ENCODE measurements at places on chromosomes 2 and 18.

GRCh38 chr2:65549257-65549627 is 116.8 kb upstream of the SPRED2 start:
- DNase-seq = no peak

GRCh38 chr2:27792759-27793158 is 21.2 kb downstream of the MRPL33 start:
- DNase-seq = no peak

DNA sequence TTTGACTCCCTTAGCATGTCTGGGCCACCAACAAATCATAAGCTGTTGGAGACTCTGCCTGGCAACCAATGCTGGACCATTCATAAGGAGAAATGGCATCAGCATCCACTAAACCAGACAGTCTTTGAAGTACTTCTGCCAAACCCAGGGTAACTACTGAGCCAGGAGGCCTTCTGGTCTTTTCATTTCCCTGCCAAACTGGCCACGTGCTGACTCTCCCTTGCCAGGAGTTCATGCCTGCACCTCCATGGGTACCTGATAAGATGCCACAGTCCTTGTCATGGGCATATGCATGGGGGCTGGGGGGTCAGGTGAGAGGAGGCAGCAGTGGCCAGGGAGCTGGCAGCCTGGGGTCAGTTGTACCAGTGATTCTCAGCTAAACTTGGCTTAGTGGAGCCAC is 34.2 kb upstream of the DAPL1 start:
- DNase-seq = no peak

DNA sequence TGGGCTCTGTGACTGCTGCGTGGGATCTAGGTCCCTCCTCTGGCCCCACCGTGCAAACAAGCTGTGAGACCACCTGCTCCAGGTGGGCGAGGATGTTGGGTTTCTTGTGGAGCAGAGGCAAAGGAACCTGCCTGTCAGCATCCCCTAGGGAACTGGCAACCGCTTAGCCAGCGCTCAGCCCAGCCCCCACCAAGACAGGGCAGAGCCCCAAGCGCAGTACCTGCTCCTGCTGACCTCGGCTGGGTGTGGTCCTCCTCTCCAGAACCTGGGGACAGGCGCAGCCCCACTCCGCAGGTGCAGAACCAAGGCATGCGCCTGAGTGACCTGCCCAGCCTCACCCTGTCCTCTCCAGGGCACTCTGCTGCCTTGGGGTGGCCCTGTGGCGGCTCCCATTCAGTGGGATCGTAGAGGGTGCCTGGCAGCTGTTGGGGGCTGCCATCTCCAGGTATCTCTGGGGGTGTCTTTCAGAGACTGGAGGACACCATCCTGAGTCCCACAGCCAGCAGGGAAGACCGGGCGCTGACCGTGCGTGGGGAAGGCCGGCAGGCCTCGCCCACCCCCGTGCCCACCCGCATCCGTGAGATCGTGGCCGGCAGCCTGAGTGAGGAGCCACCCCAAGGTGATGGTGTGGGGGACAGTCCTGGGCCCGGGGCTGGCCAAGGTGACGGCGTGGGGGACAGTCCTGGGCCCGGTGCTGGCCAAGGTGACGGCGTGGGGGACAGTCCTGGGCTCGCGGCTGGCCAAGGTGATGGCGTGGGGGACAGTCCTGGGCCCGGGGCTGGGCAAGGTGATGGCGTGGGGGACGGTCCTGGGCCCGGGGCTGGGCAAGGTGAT is 12.3 kb downstream of the CROCC2 start:
- no peak for DNase-seq

GRCh38 chr18:58671111-58671631 is at the start of gene MALT1:
Gene MALT1 (plus strand): TSS chr18:58671465. CDS start chr18:58671644, 179 bp downstream.
- peak; percentile 95 for DNase-seq

DNA sequence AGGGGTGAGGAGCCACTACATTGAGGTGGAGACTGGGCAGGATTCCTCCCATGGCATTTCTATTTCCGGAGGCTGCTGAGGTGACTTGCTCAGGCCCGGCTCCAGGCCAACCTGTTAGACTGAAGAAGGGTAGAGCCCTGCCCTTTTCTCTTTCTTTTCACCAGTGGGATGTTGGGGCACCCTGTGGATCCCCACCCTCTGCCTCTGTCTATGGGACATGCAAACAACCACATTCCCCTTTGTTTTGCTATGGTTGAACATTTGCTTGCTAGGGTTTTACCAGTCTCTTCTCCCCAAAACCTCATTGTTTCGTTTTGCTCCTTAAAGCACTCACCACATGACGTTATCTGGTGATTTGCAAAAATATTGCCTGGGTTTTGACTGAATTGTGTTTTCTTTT is 183.3 kb downstream of the ARL4C start:
- DNase-seq = no peak

GRCh38 chr2:8627019-8627691 is 54.7 kb upstream of the ID2 start:
- no peak for DNase-seq

- DNase-seq = no peak
Observed at GRCh38 chr18:25494888-25495287, 142.9 kb upstream of the ZNF521 start.

GRCh38 chr2:112924821-112925220 is 13.9 kb downstream of the IL37 start:
- DNase-seq = no peak

DNA sequence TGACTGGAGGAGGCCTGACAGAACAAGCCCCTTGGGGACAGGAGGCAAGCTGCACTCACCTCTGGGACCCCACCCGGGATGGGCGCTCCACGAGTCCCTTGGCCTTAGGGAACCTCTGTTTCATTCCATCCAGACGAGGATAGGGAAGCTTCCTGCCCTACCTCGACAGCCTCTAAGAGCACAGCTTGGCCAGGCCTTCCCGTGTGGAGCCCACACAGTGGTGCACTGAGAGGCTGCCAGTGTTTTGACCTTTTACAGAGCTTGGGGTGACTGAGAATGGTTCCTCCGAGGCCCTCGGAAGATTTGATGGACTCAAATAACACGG is 91.4 kb upstream of the SMAD7 start:
- DNase-seq = no peak

DNA sequence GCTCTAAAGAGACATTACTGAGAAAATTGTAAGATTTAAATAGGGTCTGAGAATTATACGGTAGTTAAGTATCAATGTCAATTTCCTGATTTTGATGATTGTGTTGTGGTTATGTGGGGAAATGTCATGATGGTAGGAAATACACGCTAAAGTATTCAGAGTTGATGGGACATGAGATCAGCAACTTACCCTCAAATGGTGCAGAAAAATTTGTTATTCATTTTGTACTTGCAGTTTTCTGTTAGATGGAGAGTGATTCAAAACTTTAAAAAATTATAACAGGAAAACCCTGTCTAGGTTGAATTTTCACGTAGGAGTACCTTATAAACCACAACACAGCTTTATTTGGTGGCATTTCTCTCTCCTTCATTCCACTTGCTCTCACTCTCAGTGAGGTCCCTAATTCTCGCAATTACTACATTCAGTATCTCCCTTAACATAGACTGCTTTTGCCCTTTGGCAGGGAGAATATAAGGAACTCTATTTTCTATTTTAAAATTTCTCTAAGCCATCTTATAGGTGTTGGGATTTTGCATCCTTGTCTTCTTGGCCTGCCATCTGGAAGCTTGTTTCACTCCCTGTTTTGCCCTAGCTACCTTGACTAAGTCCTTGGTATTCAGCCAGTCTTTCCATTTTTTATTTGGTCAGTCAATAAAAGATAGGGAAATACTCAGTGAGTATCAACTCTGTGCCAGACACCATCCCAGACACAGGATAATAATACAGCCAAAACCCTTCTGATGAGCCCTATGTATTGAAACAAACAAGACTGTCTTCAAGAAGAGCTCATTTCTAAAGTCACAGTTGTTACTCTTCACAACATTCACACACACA is 550.6 kb upstream of the ACVR2A start:
- DNase-seq = no peak

DNA sequence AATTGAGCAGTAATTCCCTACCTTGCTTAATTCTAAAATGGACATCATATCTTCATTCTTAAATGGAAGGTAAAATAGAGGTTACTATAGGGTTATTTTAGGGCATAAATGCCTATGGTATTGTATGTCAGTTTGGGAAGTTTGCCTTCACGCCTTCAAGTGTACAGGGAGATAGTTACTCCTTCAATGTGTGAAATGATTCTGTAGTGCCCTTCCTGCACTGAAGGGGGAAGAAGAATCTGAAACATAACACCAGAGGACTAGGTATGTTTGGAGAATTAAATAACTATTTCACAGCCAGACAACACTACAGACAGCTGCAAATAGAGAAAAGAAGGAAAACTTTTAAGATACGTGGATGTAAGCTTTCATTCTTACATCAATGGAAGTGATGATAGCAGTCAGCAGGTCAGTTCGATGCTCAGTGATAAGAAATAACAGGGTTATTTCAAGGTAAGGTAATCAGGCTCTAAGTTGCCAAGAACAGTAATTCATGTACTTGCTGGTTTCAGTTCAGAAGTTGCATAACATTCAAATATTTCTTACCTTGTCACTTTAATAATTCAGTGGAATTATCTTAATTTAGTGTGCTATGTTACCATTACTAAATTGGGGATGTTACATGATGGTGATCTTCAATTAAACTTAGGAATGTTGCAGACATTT is 4.0 kb downstream of the PKP4 start:
- no peak for DNase-seq

GRCh38 chr2:118492335-118492734 is 355.1 kb downstream of the EN1 start:
- DNase-seq = no peak

DNA sequence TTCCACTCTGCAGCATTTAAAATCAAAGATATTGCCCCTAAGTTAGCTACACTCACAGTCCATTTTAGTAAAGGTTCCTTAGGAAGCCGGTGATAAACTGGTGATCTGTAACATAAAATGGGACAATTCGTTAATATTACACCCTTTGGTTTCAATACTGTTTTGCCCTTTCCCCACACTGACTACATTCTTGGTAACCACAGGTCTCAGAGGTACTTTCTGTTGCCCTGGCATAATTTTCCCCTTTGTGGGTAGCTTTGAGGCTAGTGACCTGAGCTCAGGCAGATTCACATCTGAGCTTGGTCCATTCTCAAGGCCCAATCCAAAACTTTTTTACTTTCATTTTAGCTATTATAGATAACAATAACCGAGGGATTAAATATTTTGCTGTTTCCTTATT is 32.9 kb upstream of the CSRNP3 start:
- DNase-seq = no peak

DNA sequence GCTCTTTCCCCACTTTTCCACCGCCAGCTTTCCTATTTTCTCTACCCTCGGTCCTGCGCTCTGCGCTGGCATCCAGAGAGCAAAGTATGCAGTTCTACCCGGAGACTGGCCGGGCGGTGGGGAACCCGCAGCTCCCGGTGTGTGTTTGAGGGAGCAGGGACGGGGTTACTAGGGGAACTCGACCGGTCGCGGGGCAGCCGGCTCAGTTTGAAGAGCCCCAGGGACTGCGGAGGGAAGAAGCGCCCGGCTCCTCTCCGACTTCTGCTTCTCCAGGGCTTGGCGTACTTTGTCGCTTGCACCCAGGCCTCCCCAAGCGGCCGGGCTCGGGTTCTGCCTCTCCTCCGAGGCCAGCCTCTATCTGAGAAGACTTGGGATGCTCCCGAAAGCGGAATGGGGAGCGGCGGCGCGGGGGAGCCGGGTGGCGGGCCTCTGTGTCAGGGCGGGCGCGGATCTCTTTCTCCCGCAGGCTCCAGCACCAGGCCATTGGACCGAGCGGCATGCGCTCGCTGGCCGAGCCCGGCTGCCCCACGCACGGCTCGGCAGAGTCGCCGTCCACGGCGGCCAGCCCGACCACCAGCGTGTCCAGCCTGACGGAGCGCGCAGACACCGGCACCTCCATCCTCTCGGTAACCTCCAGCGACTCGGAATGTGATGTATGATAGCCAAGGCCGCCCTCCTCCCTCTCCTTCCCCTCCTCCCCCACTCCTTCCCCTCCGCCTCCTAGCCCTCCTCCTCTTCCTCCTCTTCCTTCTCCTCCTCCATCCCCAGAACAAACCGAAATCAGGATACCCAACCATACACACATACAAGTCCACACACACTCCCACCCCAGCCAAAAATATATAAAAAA is 2.8 kb downstream of the SIX3 start:
- DNase-seq = no peak

DNA sequence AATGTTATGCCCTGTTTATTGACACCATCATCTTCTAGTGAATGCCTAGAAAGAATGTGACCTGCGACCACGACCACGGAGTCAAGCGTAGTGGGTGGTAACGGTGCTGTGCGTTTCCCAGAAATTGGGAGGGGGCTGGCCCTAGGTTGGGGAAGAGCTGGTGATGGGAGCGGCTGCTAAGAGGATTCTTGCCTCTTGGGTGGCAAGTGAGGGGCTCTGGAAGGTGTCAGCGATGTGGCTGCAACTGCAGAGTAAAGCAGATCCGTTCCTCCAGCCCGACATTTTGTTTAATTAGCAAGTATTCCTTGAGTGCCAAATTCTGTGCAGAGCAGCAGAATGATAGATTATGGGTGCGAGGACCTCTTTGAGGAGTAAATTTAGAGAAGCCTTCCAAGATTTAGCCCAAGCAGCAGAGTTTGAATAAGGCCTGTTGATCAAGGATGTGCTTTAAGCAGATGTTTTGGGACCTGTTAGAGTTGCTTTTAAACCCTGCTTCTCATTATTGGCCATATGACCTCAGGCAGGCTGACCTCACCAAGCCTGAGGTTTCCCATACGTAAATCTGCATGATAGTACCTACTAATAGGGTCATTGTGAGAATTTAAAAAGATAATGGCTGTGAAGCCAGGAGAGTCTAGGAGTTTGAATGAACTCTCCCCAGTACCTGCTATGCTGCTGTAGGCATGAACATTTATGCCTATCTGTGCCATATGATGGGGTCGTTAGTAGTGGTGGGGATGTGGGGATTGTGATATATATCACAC is 287.7 kb downstream of the PTGR3 start:
- DNase-seq = no peak

- DNase-seq = no peak
Observed at GRCh38 chr18:56645415-56646016, 5.6 kb upstream of the WDR7 start.

DNA sequence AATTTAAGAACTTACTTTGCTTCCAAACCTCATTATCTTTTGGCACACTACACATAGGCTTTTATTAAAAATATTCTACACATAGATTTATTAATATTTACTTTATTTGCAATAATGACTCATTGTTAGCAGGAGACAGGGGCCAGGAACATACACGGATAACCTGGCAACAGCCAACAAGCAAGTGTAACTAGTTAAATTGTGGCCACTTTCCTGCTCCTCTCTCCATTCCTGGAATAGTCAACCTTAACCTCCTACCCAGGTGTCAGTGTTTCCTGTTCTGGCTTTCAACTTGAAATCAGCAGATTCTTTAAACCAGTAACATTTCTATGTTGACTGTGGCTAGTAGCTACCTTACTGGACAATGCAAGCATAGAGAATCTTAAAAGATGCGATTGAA is 26.5 kb downstream of the ACVR1 start:
- no peak for DNase-seq

DNA sequence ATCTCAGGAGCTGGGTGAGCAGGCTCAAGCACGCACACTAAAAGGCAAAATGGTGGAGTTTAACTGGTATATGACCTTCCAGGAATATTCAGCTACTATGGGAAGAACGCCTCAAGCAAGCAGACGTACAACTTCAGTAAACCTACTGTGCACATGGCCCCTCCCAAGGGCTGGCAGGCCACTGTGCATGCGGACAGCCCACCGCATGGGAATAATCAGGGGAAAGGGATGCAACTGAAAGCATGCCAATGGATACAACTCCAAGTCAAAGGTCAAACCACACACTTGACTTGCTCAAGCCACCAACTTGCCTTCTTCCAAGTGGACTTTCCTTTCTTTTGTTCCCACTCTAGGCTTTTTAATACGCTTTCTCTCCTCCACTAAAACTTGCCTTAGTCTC is 121.6 kb upstream of the SNTG2 start:
- DNase-seq = no peak

All from stimulated activated CD4-positive, alpha-beta T cell treated with anti-CD3 and anti-CD28 coated beads, TNF-alpha, amount 100 ng/mL, for 48 hours (primary cell).